Cardiac septum (tissue), 1 donor: ENCODE measurements at places on chromosomes 5 and 9. TPM values are rescaled to one million over a fixed set of nuclear protein-coding genes. Genes with fewer than 3 reads are reported as not detected.
A peak's percentile ranks its signal among the peaks of the same experiment; 100 is the strongest.

Gene CLTA
- total RNA-seq = 58.3 TPM

DNA sequence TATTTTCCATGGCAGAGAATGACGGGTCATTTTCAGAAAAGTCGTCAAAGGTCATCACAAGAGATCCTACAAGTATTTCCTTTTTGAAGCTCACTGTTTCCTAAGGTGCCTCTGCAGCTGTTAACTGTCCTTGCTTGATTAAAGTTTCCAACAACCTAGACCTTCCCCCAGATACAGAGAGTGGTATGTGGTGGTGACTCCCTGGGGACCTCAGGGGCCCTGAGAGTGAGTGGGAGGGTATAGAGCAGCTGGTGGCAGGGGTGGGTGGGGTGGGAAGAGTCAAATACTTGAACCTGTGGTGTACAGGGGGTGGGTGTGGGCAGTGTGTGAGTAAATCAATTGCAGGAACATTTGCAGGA is 1.6 kb upstream of the CD72 start:
- no peak for DNase-seq

DNA sequence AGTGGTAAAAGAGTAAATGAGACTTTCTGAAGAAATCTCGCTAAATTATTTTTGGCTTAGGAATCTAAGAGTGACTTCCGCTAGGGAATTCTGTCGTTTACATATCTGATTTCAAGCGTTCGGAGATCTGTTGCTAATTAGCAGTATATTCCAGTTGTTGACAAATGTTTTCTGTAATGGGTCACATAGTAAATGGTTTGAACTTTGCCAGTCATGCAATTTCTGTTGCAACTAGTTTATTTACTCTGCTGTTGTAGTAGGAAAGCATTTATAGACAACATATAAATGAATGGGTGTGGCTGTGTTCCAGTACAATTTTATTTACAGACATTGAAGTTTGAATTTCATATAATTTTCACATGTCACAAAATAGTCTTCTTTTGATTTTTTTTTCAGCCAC is 57.4 kb upstream of the JAK2 start:
- no peak for DNase-seq

DNA sequence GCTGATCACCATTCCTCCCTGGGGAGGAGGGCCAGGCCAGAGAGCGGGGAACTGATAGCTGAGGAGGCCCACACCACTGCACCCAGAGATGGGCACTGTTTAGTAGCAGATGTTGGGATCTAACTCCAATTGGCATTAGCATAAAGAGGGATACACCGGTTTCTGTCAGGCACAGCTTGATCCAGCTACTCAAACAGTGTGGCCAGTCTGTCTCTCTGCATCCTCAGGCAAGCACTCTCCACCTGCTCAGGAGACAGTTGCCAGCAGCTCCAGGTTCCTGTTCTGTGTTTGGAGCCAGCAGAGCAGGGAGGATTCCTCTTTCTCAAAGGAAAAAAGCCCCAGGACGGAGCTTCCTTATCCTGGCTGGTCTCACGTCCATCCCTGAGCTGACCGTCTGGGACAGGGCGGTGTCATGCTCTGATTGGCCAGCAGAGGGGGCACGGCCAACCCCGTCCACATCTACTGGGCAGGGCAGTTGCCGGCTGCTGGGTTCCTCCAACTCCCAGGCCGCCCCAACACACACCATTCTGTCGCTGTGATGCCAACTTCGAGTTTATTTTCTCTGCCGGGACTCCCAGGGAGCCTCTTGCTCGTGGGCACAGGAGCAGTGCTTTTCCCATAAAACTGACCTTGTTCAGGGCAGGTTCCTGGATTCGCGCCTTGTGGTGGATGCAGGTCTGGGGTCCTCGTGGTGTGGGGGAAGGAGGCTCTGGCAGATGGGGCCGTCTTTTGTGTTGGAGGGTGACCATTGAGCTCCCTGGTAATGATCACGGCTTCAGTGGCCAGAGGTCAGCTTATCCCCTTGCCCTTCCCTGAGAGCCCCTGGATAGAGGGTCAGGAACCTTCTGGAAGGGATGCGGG is 47.9 kb downstream of the COL5A1 start:
- DNase-seq = peak; percentile 84

DNA sequence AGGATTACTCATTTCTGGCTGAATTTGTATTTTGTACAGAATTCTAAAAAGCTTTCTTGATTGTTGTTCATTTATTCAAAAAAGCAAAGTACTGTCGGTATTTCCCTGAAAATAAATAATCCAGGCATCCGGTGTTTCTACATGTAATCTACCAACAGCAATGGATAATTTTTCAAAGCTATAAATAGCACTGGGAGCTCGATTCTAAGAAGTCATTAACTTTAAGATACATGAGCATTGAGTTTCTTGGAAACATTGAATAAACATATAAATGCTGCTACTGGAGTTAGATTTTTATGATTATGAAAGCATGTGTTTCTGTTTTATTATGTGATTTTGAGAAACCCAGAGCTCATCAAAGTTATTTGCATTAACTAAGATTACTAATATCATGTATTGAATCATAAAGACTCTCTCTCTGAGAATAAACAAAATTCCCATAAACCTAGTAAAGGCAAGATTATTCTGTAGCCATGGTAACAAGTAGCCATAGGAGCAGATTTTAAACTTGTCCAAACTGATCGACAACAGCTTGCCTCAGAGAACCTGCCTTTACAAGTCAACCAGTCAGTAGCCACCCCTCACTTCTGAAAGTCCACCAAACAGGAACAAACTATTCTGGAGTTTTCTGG is 197.0 kb downstream of the DRD1 start:
- DNase-seq = no peak

Gene THBS4
- 464 TPM for total RNA-seq
